ENCODE measurements at places on chromosomes 3 and 15. TPM values are rescaled to one million over a fixed set of nuclear protein-coding genes. Genes with fewer than 3 reads are reported as not detected.

DNA sequence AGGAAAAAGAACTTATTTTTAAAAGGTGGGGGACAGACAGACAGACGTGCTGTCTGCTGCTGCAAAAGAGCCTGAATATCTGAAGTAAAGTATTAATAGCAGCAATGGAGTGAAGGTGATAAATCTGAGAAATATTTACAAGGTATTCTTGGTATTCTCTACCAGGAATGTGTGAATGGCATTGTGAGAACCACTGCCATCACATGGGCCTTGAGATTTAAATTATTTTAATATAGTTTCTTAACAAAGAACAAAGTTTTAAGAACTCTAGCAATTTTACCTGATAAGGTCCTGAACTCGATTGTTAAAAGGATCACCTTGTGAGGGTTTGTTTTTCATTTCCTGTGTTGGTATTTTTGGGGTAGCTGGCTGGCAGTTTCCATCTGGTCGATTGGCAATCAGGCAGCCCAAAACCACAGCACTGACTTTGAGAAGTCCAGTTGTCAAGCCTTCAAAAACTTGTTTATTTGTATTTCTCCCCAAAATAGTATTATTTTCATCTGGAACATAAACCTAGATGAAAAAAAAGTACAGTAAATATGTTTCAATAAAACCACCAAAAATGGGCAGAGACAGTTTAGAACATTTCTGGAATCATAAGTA is 97.3 kb downstream of the ISL2 start:
- no peak for DNase-seq

CDV3 gene
- polyA plus RNA-seq, result 153 TPM

NR2E3 gene
- polyA plus RNA-seq, result 0.44 TPM

ZSCAN29 gene
- polyA plus RNA-seq, result 28.7 TPM
